Uterus (tissue), 4 donors: ENCODE measurements at places on chromosomes 12 and 14. TPM values are rescaled to one million over a fixed set of nuclear protein-coding genes. Genes with fewer than 3 reads are reported as not detected.

The VRTN gene
- total RNA-seq: 0.21 TPM

DNA sequence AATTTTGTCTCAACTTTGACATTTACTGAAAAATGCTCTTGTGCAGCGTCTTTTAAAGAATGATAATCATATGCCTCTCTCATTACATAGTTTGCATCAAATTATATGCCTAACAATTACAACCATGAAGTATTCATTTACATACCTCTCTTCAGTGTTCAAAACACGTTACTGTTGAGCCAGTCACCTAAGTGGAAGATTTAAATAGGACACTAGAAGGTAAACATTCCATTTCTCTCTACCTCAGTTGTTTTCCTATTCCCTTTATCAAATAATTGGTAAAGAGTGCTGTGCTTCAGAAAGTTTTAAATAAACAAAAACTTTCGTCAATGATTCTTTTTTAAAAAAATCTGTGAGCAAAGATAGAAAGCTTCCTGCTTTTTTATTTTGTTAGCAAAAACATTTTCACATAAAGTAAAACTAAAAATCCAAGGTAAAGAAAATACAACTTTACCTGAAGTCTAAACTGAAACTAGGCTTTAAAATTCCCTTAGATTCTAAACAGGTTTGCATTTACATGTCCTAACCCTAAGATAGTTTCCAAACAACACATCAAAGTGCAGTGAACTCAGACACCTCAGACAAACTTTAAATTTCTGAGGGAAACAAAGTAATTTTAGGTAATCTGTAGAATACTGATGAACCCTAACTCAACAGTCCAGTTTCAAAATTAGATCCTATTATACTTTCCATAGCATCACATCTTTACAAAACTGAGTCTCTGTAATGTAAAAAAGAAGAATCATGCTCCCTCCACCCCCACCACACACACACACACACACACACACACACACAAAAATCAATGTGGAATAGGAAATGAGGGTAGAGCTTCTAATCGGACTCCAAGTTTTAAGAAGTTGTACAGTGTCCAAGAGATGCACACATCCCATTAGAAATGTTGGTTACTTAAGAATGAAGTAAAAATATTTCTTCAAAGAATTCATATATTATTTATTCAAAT lies 46.2 kb downstream of the PAWR start:
- H3K36me3 ChIP-seq: no peaks in the 10 kb centered on the region
- H3K4me1 ChIP-seq: no peaks in the 10 kb centered on the region
- no peaks in the 10 kb centered on the region for H3K27me3 ChIP-seq
- H3K4me3 ChIP-seq: no peak overlapping the region

- H3K27ac ChIP-seq: peak overlapping the region; percentile 31
- no peaks in the 10 kb centered on the region for H3K27me3 ChIP-seq
- no peak overlapping the region for H3K4me3 ChIP-seq
- no peaks in the 10 kb centered on the region for H3K36me3 ChIP-seq
- H3K4me1 ChIP-seq: no peaks in the 10 kb centered on the region
Measured at GRCh38 chr12:27185234-27186021, 58.7 kb upstream of the STK38L start.

The ARHGAP9 gene
- 3.3 TPM for total RNA-seq

The RAPGEF3 gene
- total RNA-seq: 13.5 TPM

The DHRS2 gene
- total RNA-seq: not detected

The PRR4 gene
- 11.0 TPM for total RNA-seq

The WNT1 gene
- not detected for total RNA-seq

DNA sequence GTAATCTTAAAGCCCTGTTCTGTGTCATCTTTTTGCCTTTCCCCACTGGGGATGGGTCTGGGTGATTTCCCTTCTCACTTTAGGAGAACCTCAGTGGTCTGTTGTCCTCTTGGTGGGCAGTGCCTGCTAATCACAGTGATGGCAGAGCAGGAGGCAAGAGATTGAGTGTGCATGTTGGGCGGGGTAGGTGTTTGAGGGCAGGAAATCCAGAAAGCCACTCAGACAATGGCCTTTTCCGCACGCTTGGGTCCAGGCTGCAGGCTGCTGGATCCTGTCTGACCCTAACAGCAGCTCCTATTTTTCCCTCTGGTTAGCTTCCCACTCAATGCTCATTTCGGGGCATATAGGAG lies 13.7 kb upstream of the ITGA5 start:
- no peaks in the 10 kb centered on the region for H3K36me3 ChIP-seq
- H3K27me3 ChIP-seq: no peaks in the 10 kb centered on the region
- H3K27ac ChIP-seq: peak overlapping the region; percentile 78
- no peaks in the 10 kb centered on the region for H3K4me1 ChIP-seq
- DNase-seq: peak; percentile 48

The SERPINA5 gene
- total RNA-seq: 19.6 TPM

DNA sequence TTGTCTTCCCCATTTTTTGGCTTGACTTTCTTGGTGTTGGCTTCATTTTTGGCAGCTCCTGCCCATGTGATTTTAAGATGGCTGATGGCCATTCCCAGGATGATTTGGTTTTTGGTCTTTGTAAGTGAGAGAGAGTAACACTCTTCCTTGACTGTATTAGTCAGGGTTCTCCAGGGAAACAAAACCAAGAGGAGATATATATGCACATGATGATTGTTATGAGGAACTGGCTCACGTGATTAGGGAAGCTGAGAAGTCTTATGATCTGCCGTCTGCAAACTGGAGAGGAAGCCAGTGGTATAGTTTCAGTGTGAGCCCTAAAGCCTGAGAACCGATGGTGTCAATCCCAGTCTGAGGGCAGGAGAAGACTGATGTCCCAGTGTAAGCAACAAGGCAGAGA lies 146.6 kb downstream of the NRXN3 start:
- no peaks in the 10 kb centered on the region for H3K27me3 ChIP-seq
- H3K4me3 ChIP-seq: no peak overlapping the region
- no peak for DNase-seq
- no peaks in the 10 kb centered on the region for H3K4me1 ChIP-seq

The PLEKHG7 gene
- total RNA-seq: 1.5 TPM

GRCh38 chr12:57869927-57870318 lies 23.4 kb upstream of the CTDSP2 start:
- no peaks in the 10 kb centered on the region for H3K36me3 ChIP-seq
- peaks cover 3% of the 10 kb centered on the region for H3K4me1 ChIP-seq
- H3K27ac ChIP-seq: peak overlapping the region; percentile 86
- no peak overlapping the region for H3K4me3 ChIP-seq
- no peaks in the 10 kb centered on the region for H3K27me3 ChIP-seq
- DNase-seq: no peak

The TMCC3 gene
- 34.8 TPM for total RNA-seq

DNA sequence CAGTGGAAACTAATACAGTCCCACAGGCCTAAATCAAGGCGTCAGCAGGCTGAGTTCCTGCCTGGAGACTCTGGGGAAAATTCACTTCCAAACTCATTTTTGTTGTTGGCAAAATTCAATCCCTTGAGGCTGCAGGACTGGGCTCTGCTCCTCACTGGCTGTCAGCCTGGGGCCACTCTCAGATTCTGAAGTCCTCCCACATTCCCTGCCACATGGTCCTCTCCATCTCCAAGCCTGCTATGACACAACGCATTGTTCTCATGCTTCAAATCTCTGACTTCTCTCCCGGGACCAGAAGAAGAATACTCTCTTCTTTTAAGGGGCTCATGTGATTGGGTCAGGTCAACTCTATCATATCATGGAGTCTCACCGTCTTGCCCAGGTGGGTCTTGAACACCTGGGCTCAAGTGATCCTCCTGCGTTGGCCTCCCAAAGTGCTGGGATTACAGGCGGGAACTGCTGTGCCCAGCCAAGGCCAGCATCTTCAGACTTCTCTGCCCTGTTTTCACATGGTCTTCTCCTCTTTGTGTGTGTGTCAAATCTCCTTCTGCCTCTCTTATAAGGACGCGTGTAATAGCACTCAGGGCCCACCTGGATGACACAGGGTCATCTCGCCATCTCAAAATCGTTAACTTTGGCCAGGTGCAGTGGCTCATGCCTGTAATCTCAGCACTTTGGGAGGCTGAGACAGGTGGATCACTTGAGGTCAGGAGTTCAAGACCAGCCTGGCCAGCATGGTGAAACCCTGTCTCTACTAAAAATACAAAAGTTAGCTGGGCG lies 9.7 kb downstream of the P2RX7 start:
- no peak for DNase-seq
- H3K4me1 ChIP-seq: no peaks in the 10 kb centered on the region
- H3K27ac ChIP-seq: no peak overlapping the region
- H3K27me3 ChIP-seq: no peaks in the 10 kb centered on the region
- no peaks in the 10 kb centered on the region for H3K36me3 ChIP-seq

GRCh38 chr12:43655586-43655985 lies 103.0 kb downstream of the PUS7L start:
- H3K36me3 ChIP-seq: no peaks in the 10 kb centered on the region
- DNase-seq: no peak
- H3K4me3 ChIP-seq: no peak overlapping the region
- H3K27me3 ChIP-seq: no peaks in the 10 kb centered on the region

GRCh38 chr12:93025145-93026103 lies 96.3 kb upstream of the EEA1 start:
- no peak for DNase-seq
- H3K4me1 ChIP-seq: no peaks in the 10 kb centered on the region
- no peaks in the 10 kb centered on the region for H3K27me3 ChIP-seq
- H3K4me3 ChIP-seq: no peak overlapping the region
- no peaks in the 10 kb centered on the region for H3K36me3 ChIP-seq

DNA sequence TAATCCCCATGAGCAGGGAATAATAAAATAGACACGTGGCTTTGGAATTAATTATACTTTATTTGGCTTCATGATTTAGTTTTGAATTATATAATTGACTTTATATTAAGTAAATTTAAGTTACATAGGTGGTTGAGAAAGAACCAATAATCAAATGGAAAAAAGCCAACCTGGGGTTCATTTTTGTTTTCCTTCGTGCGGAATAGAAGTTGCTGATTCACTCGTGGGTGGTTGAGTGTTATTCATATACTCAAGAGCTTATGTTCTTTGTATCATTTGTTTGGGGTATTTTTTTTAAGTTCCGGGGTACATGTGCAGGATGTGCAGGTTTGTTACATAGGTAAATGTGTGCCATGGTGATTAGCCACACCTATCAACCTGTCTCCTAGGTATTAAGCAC lies 58.0 kb downstream of the ZNF664 start:
- no peak for DNase-seq
- H3K36me3 ChIP-seq: no peaks in the 10 kb centered on the region
- H3K27me3 ChIP-seq: no peaks in the 10 kb centered on the region
- no peaks in the 10 kb centered on the region for H3K4me1 ChIP-seq
- H3K4me3 ChIP-seq: no peak overlapping the region

DNA sequence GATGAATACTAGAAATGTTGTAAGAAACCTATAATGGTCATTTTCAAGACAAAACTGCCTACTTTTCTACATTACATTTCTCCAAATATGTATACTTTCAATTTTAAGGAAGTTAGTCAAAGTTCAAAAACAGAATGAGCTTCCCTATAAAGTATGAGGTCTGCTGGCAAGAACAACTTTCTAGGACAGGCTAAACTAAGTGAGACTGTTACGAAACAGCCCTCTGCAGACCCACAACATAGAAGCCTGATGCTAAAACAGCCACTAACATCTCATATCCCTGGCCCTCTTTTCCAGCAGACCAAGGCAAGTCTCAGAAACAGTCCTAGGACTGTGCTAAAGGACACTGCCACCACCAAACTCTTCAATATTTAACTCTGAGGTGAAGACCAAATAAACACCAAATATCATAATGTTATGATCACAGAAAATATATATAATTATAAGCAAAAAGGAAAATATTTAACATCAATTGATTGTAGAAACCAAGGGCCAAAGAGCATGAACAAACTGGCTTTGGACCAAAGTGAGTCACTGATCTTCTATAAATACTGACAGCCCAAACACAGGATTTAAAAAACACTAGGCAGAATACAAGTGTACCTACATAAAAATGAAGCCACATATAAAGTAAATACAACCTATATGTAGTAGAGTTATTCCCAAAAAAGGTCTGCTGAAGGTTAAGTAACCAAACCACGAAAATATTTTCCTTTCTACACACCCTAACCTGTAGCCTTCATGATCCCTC lies 27.7 kb downstream of the PPP4R3A start:
- H3K36me3 ChIP-seq: no peaks in the 10 kb centered on the region
- H3K27me3 ChIP-seq: no peaks in the 10 kb centered on the region
- no peaks in the 10 kb centered on the region for H3K4me1 ChIP-seq
- H3K4me3 ChIP-seq: no peak overlapping the region
- no peak overlapping the region for H3K27ac ChIP-seq

- H3K27ac ChIP-seq: no peak overlapping the region
- H3K4me1 ChIP-seq: no peaks in the 10 kb centered on the region
- H3K4me3 ChIP-seq: no peak overlapping the region
- no peaks in the 10 kb centered on the region for H3K27me3 ChIP-seq
- DNase-seq: no peak
Measured at GRCh38 chr12:31714406-31715271, 14.2 kb downstream of the AMN1 start.

GRCh38 chr12:6049587-6049986 lies 74.9 kb downstream of the VWF start:
- no peak overlapping the region for H3K27ac ChIP-seq
- H3K4me1 ChIP-seq: no peaks in the 10 kb centered on the region
- no peaks in the 10 kb centered on the region for H3K27me3 ChIP-seq
- DNase-seq: no peak
- H3K36me3 ChIP-seq: no peaks in the 10 kb centered on the region

GRCh38 chr14:21267886-21268616 lies 1.2 kb downstream of the HNRNPC start:
- H3K27me3 ChIP-seq: no peaks in the 10 kb centered on the region
- DNase-seq: no peak
- H3K27ac ChIP-seq: peak overlapping the region; percentile 99

The PTPRR gene
- total RNA-seq: 0.62 TPM

DNA sequence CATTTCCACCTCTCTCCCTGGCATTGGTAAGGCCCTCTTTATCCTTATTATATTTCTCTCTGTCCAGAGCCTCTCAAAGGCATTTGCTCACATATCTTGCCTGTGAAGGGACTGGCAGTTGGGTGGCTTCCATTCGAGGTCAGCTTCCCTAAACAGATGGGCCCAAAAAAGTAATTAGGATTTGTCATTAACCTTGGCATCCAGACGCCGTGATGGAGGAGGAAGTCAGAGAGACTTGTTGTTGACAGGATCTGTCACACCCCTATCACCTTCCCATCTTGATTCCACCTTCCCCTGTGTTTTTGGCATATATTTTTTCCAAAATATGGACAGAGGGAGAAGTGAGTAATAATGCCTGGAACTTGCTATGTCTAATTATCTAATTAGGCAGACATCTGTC lies 54.0 kb upstream of the OAS1 start:
- H3K4me3 ChIP-seq: no peak overlapping the region
- no peaks in the 10 kb centered on the region for H3K27me3 ChIP-seq
- no peak overlapping the region for H3K27ac ChIP-seq
- no peaks in the 10 kb centered on the region for H3K4me1 ChIP-seq

The NINJ2 gene
- 0.97 TPM for total RNA-seq

DNA sequence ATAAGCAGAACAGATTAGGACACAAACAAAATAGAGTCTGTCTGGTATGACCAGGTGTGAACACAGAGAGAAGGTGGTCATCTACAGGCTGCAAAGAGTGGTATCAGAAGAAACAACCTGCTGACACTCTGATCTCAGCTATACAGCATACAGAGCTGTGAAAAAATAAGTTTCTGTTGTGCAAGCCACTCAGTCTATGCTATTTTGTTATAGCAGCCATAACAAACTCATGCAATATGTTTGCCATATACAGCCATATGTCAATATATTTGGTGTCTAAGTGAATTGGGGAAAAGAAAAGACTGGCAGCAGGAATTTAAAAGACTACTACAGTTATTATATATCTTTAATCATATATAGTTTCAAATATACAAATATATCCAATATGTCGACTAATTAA lies 300.9 kb downstream of the SOX5 start:
- no peaks in the 10 kb centered on the region for H3K27me3 ChIP-seq
- no peaks in the 10 kb centered on the region for H3K36me3 ChIP-seq
- DNase-seq: no peak
- no peak overlapping the region for H3K27ac ChIP-seq

The CPNE6 gene
- total RNA-seq: 0.76 TPM
